Jurkat, Clone E6-1 (cell line): ENCODE measurements at places on chromosomes 7 and 10.
A peak's percentile ranks its signal among the peaks of the same experiment; 100 is the strongest.

- DNase-seq = no peak
Measured at GRCh38 chr10:122812751-122813150, 32.9 kb downstream of the CUZD1 start.

GRCh38 chr10:110023785-110024465 is 16.1 kb downstream of the ADD3 start:
- no peak for DNase-seq

- no peak for DNase-seq
Measured at GRCh38 chr10:6516281-6516928, 63.7 kb downstream of the PRKCQ start.

DNA sequence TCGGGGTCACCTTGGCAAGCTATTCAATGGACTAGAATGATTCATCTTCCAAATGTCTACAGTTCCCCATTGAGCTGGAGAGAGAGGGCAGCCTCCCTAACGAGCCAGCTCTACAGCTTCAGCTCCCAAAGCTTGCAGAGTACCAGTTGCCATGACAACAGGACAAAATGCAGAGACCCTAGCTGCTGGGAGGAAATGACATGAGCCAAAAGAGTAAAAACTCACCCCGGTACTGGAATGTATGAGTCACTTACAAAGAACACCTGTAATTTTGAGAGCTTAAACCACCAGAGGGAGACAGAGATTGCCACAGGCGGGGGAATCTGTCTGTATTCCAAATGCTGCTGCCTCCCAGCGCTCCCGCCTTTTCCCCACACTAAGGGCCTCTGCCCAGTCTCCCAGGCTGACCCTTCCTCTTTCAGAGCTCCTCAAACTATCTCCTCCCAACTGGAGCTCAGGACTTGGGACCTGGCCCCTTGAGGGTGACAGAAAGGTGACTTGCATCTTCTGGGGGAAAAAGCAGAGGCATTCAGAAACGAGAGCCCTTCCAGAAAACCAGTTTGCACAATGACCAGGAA is 95.5 kb downstream of the CUL2 start:
- DNase-seq = peak; percentile 86

DNA sequence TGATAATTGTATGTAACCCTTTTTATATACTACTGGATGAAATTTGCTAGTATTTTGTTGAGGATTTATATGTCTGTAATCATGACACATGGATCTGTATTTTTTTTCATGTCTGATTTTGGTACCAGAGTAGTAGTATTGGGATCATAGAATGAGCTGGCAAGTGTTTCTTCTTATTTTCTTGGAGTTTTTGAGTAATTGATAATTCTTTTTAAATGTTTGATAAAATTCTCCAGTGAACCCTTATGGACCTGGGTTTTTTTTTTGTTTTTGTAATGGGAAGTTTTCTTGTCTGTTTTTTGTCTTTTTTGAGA is 28.4 kb downstream of the ZNF33A start:
- no peak for DNase-seq

DNA sequence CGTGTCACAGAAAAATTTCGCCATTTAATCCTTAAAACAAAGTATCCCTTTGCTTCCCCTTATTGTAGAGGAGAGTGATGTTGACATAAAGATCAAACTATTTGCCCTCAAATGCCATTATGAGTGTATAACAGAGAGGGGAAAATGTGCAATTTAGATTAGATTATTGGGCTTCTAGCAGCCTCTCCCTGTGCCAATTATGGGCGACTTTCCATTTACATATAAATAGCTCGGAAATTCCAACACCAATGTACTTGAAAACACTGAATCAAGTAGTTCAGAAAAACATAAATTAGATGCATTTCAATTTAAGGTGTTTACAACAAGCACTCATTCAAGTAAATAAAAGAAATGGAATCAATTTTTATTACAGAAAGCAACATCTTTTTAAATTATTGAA is 64.6 kb upstream of the LRRN3 start:
- DNase-seq = no peak

- no peak for DNase-seq
Measured at GRCh38 chr7:157476201-157476600, 139.4 kb downstream of the DNAJB6 start.

DNA sequence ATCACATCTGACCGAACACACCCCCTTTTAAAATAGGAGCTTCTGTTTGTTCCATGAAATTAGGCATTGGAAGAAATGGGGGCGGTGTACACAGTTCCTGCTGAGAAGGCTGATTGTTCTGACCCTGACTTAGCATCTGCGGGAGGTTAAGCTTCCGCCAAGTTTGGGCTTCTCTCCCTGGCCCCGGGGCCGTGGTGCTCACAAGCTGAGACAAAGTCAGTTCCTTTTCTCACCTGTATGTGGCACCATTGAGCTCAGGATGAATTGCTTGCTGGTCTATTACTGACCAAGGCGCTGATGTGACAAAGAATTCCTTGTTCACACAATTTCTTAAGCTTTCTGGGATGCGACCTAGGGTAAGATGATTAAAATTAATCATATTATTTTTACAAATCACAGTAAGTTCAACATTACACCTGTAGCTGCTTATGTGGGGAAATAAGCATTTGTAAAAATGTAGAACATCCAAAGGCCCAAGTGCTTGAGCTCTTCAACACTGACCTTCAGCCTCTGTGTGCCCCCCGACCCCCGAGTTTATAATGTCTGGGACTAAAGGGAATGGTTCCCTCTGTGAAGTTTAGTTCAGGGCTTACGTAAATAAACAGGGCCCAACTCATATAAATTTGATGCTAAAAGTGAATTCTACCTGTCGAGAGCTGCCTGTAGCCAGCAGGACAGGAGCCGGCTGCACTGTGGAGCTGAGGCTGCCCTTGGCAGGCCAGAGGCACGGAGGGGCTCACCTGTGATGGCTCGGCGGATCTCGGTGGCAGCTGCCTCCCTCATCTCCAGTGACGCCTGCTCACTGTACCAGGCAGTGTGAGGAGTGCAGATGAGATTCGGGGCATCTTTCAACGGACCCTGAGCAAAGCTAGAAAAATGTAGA is 50.8 kb downstream of the ZRANB1 start:
- peak; percentile 25 for DNase-seq

- no peak for DNase-seq
Measured at GRCh38 chr7:131219312-131220041, 108.2 kb upstream of the MKLN1 start.

- no peak for DNase-seq
Measured at GRCh38 chr10:16968416-16969041, 151.3 kb upstream of the RSU1 start.

DNA sequence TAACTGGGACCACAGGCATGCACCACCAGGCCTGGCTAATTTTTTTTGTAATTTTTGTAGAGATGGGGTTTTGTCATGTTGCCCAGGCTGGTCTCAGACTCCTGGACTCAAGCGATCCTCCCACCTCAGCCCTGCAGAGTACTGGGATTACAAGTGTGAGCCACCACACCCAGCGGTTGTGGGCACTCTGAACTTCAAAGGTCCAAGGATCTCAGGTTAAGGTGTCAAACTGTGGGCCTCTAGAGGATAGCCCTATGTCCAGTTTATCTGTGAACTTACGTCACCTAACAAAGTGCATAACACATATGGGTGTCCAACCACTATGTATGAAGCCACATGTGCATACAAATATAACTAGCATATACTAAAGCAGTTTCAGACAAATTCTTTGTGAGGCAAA is 3.2 kb upstream of the IL2RA start:
- DNase-seq = no peak

GRCh38 chr10:80453842-80454512 is at the start of gene TSPAN14:
TSPAN14 (plus strand) TSS chr10:80454310; CDS start chr10:80489234, 34,924 bp downstream.
- DNase-seq = no peak

DNA sequence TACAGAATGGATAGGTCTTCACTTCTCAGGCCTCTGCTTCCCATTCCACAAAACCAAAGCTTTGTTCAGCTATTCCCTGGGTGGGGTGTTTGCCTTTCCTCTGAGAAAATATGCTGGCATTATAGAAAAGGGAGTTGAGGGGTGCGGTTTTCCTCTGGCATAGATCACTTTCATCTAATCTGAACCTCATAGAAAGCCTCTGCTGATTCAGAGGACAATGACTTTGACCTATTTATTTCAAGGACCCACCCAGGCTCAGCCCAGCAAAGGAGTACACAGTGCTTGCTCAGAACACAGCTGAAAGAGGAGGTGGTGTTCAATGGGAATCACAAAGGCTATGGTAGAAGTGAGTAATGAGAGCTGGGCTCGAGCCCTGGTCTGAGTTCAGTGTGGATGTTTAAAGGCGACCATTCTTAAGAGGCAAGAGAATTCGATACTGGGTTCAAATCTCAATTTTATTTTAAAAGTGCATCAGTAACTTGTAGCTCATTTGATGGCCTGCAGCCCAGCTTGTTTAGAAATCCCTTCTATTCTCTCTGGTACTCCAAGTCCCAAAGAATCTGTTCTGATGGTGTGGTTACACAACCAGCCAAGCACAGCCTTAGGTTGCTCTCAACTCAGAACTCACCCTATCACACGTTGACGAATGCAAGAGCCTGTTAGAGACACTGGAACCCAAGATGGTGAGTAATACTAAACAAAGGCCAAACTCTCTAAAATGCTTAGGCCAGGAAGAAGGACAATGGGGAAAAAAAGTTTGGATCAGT is 1012.8 kb downstream of the LRMDA start:
- no peak for DNase-seq
